ENCODE measurements at places on chromosomes 3 and 15. TPM values are rescaled to one million over a fixed set of nuclear protein-coding genes. Genes with fewer than 3 reads are reported as not detected.

The IL17RB gene
- not detected for total RNA-seq

The SERPINI2 gene
- not detected for total RNA-seq

The MEGF11 gene
- not detected for total RNA-seq

The AQP9 gene
- total RNA-seq, result not detected

The GP9 gene
- total RNA-seq, result not detected

The C3orf85 gene
- total RNA-seq, result not detected

The CFAP91 gene
- total RNA-seq, result 0.50 TPM

The RASGRP1 gene
- not detected for total RNA-seq

The AGBL1 gene
- not detected for total RNA-seq

The DLL4 gene
- under 0.01 TPM for total RNA-seq

The PLA2G4D gene
- not detected for total RNA-seq

The REC114 gene
- not detected for total RNA-seq

The ACVR2B gene
- 1.5 TPM for total RNA-seq

The FANCD2OS gene
- not detected for total RNA-seq

The SRGAP3 gene
- 1.2 TPM for total RNA-seq

The STX19 gene
- not detected for total RNA-seq

The HTR3E gene
- total RNA-seq, result not detected

The PLA2G4B gene
- total RNA-seq, result 0.45 TPM

The TICRR gene
- total RNA-seq, result 10.3 TPM

The TMC3 gene
- total RNA-seq, result not detected

The THPO gene
- not detected for total RNA-seq

The CATSPER2 gene
- total RNA-seq, result 0.15 TPM

The RPUSD3 gene
- 51.3 TPM for total RNA-seq

The IL12A gene
- 4.5 TPM for total RNA-seq

The MORC1 gene
- not detected for total RNA-seq

The POLQ gene
- total RNA-seq, result 4.7 TPM

The TTLL13 gene
- total RNA-seq, result not detected

The ITIH4 gene
- 0.45 TPM for total RNA-seq

The DUOXA2 gene
- not detected for total RNA-seq

The CLDN18 gene
- total RNA-seq, result not detected

The RBP2 gene
- total RNA-seq, result not detected

The CGNL1 gene
- total RNA-seq, result under 0.01 TPM

The TIPARP gene
- total RNA-seq, result 14.5 TPM

The GOLGA8S gene
- total RNA-seq, result not detected

The RPP25 gene
- total RNA-seq, result 5.6 TPM

The IL17RD gene
- total RNA-seq, result 2.0 TPM

The TNFSF10 gene
- total RNA-seq, result 0.45 TPM

The MYEF2 gene
- total RNA-seq, result 9.1 TPM

The CHRNA5 gene
- 1.0 TPM for total RNA-seq

The TEX55 gene
- not detected for total RNA-seq

The PIGB gene
- total RNA-seq, result 8.2 TPM

The CEMIP gene
- 2.7 TPM for total RNA-seq

The ALG1L2 gene
- not detected for total RNA-seq

The MUC4 gene
- not detected for total RNA-seq

The DGKG gene
- total RNA-seq, result 0.50 TPM

The MEX3B gene
- total RNA-seq, result 7.9 TPM

The RETNLB gene
- total RNA-seq, result not detected

Measured in bronchus fibroblast of lung (primary cell).